HCT116 (cell line): ENCODE measurements at places on chromosomes 1 and 21. TPM values are rescaled to one million over a fixed set of nuclear protein-coding genes. Genes with fewer than 3 reads are reported as not detected.

GRCh38 chr21:32469628-32470027 is 57.1 kb downstream of the EVA1C start:
- peaks cover 41% of the 10 kb centered on the region for H3K4me1 ChIP-seq
- H3K27me3 ChIP-seq = no peaks in the 10 kb centered on the region
- DNase-seq = no peak
- no peak overlapping the region for H3K4me3 ChIP-seq
- H3K27ac ChIP-seq = no peak overlapping the region

DNA sequence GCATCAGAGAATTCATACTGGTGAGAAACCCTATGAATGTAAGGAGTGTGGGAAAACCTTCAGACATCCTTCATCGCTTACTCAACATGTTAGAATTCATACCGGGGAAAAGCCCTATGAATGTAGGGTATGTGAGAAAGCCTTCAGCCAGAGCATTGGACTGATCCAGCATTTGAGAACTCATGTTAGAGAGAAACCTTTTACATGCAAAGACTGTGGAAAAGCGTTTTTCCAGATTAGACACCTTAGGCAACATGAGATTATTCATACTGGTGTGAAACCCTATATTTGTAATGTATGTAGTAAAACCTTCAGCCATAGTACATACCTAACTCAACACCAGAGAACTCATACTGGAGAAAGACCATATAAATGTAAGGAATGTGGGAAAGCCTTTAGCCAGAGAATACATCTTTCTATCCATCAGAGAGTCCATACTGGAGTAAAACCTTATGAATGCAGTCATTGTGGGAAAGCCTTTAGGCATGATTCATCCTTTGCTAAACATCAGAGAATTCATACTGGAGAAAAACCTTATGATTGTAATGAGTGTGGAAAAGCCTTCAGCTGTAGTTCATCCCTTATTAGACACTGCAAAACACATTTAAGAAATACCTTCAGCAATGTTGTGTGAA is 12.8 kb downstream of the ZFP69B start:
- no peak overlapping the region for H3K4me3 ChIP-seq
- H3K4me1 ChIP-seq = no peaks in the 10 kb centered on the region
- DNase-seq = no peak
- H3K27ac ChIP-seq = no peak overlapping the region

GRCh38 chr1:246527402-246528088 is 20.5 kb upstream of the SMYD3 start:
- no peaks in the 10 kb centered on the region for H3K4me1 ChIP-seq
- no peak for DNase-seq
- no peak overlapping the region for H3K4me3 ChIP-seq
- no peaks in the 10 kb centered on the region for H3K27me3 ChIP-seq
- H3K27ac ChIP-seq = no peak overlapping the region

GRCh38 chr1:62774971-62775595 is 8.8 kb upstream of the ATG4C start:
- no peak overlapping the region for H3K4me3 ChIP-seq
- no peaks in the 10 kb centered on the region for H3K4me1 ChIP-seq
- no peak overlapping the region for H3K27ac ChIP-seq
- no peaks in the 10 kb centered on the region for H3K36me3 ChIP-seq
- H3K27me3 ChIP-seq = no peaks in the 10 kb centered on the region

DNA sequence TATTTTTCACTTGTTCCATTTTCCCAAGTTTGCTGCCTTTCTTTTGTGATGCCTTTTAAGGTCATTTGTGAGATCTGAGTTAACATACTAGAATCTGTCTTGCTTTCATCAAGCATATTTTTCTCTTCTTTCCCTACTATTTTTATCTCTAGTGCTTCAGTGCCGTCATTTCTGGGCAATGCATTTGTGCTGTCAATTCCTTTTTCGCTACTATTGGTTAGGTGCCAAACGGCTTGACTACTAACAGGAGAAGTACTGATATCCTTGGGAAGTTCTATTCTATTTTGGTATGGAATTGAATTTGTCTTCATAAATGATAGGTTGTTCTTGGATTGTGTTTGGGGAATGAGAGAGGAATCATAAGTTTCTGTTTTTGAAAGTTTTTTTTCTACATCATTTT is 42.2 kb downstream of the LRRC53 start:
- no peak overlapping the region for H3K27ac ChIP-seq
- DNase-seq = no peak
- H3K36me3 ChIP-seq = no peaks in the 10 kb centered on the region
- H3K4me3 ChIP-seq = no peak overlapping the region
- H3K4me1 ChIP-seq = no peaks in the 10 kb centered on the region
- H3K27me3 ChIP-seq = peaks cover 23% of the 10 kb centered on the region

Gene C1orf141
- total RNA-seq = not detected

Gene ERICH3
- not detected for total RNA-seq
